ENCODE measurements at places on chromosomes 12 and 14. TPM values are rescaled to one million over a fixed set of nuclear protein-coding genes. Genes with fewer than 3 reads are reported as not detected.

- H3K27ac ChIP-seq = no peak overlapping the region
- no peaks in the 10 kb centered on the region for H3K27me3 ChIP-seq
- no peaks in the 10 kb centered on the region for H3K36me3 ChIP-seq
- peaks cover 54% of the 10 kb centered on the region for H3K4me1 ChIP-seq
Observed at GRCh38 chr14:93951635-93952540, 24.5 kb downstream of the ASB2 start.

GRCh38 chr14:87018294-87018693 is 974.7 kb downstream of the GALC start:
- H3K36me3 ChIP-seq = no peaks in the 10 kb centered on the region
- H3K4me3 ChIP-seq = no peak overlapping the region
- no peak for DNase-seq
- H3K27me3 ChIP-seq = no peaks in the 10 kb centered on the region
- no peaks in the 10 kb centered on the region for H3K4me1 ChIP-seq

- H3K27me3 ChIP-seq = no peaks in the 10 kb centered on the region
- peaks cover 14% of the 10 kb centered on the region for H3K4me1 ChIP-seq
- no peak overlapping the region for H3K27ac ChIP-seq
- no peak for DNase-seq
- peaks cover 4% of the 10 kb centered on the region for H3K36me3 ChIP-seq
Observed at GRCh38 chr12:124861492-124861891, 2.2 kb downstream of the SCARB1 start.

Gene TAS2R30
- 1.6 TPM for total RNA-seq

Gene TAMALIN
- total RNA-seq = 14.8 TPM

All from activated naive CD4-positive, alpha-beta T cell treated with anti-CD3 and anti-CD28 coated beads for 36 hours (primary cell).